Fibroblast of lung (primary cell): ENCODE measurements at places on chromosomes 3 and 15. TPM values are rescaled to one million over a fixed set of nuclear protein-coding genes. Genes with fewer than 3 reads are reported as not detected.

The MYO1E gene
- 20.7 and 84.0 TPM in 2 replicates for polyA plus RNA-seq

The CYP11A1 gene
- 0.05 and 0.07 TPM in 2 replicates for polyA plus RNA-seq

The HRG gene
- polyA plus RNA-seq, result not detected in 2 replicates

The EOMES gene
- polyA plus RNA-seq, result 0.01 TPM in 1 of 2 replicates, not detected in the other

The CHAC1 gene
- polyA plus RNA-seq, result 7.5 and 14.8 TPM in 2 replicates

The SCG5 gene
- polyA plus RNA-seq, result 15.9 and 27.8 TPM in 2 replicates

DNA sequence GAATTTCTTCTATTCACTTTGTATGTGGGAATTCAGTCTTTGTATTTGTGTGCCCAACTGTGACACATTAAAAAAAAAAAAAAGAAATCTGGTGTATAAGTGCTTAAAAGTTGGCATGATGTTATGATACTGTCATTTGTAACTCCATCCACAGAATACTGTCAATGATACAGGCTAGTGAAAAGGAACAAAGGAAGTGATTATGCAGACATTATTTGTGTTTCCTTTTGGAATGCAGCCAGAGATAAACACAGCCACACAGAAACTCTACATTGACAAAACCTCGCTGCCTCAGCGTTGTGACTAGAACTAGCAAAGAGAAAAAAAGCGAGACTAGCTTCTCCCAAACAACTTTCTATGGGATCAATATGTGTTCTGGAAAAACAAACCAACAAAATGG lies 519.2 kb upstream of the AGTR1 start:
- no peak overlapping the region for H3K4me3 ChIP-seq
- H3K27me3 ChIP-seq, result no peaks in the 10 kb centered on the region
- H3K27ac ChIP-seq, result no peak overlapping the region
- peaks cover 3% of the 10 kb centered on the region for H3K4me1 ChIP-seq
- no peaks in the 10 kb centered on the region for H3K36me3 ChIP-seq

DNA sequence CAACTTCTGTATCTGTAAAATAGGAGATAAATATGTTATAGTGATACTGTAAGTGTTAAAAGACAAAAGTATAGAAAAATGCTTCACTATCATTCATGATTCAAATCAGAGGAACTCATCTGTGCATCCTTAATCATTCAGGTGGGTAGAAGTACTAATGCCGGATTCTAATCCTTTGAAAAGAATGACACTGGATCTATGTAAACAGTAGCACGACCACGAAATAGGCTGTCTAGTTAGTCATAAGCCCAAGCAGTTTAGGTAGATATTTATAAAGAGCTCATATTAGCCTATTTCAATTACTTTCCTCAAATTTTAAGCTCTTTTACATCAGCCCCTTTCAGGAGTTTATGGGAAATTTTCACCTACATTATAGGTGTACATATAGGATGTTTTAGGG lies 437.9 kb downstream of the SOX2 start:
- no peak for DNase-seq
- H3K27ac ChIP-seq, result no peak overlapping the region
- H3K27me3 ChIP-seq, result no peaks in the 10 kb centered on the region
- no peaks in the 10 kb centered on the region for H3K4me1 ChIP-seq
- no peak overlapping the region for H3K4me3 ChIP-seq

- no peaks in the 10 kb centered on the region for H3K36me3 ChIP-seq
- H3K4me3 ChIP-seq, result no peak overlapping the region
- no peaks in the 10 kb centered on the region for H3K4me1 ChIP-seq
- H3K27ac ChIP-seq, result no peak overlapping the region
- DNase-seq, result no peak
- peaks cover 37% of the 10 kb centered on the region for H3K27me3 ChIP-seq
Measured at GRCh38 chr15:69094124-69094921, 66.1 kb upstream of the GLCE start.

DNA sequence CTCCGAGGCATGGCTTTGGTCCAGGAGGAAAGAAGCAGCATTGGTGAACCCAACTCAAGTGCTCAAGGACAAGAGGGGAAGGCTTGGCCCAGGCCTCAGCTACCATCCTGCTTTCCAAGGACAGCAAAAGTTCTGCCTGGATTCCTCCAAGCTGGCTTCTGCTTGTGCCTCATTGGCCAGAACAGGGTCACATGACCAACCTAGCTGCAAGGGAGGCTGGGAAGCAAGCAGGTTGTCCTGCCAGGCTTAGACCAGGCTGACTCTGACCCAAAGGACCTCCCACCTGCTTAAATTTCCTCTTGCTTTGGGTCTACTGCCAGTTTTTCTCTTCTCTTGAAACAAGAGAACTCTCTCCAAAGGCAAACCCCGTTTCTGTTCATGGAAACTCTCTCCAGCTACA lies 70.7 kb downstream of the RPN1 start:
- H3K4me3 ChIP-seq, result no peak overlapping the region
- no peaks in the 10 kb centered on the region for H3K27me3 ChIP-seq
- H3K36me3 ChIP-seq, result no peaks in the 10 kb centered on the region
- H3K4me1 ChIP-seq, result no peaks in the 10 kb centered on the region
- DNase-seq, result no peak

DNA sequence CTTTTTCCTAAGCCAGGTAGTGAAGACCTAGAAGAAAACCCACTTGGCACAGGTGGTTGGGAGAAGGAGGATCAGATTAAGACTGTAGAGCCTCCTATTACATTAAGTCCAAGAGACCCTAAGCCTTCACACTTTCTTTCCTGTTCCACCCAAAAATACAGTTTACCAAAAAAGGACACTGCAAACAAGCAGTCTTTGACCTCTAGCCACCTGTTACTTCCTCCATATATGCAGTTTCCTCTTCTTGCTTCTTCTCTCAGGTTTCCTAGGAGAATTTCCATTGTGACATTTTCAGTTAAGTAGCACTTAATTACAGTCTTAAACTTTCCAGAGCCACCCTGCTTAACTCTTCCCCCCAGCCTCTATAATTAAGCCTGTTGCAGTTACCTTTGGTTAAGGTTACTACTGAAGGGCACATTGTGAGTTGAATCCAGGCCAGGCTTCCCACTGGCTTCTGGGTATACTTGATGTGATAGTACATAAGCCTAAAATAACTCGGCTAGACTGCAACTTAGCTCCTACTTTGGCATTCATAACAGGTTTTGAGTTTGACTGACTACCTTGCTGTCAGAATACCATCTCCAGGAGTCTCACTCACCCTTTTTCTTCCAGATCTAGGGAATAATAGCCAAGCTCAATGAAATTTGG lies 114.2 kb upstream of the UMPS start:
- DNase-seq, result no peak
- H3K4me3 ChIP-seq, result no peak overlapping the region
- no peak overlapping the region for H3K27ac ChIP-seq
- no peaks in the 10 kb centered on the region for H3K36me3 ChIP-seq
- no peaks in the 10 kb centered on the region for H3K4me1 ChIP-seq

DNA sequence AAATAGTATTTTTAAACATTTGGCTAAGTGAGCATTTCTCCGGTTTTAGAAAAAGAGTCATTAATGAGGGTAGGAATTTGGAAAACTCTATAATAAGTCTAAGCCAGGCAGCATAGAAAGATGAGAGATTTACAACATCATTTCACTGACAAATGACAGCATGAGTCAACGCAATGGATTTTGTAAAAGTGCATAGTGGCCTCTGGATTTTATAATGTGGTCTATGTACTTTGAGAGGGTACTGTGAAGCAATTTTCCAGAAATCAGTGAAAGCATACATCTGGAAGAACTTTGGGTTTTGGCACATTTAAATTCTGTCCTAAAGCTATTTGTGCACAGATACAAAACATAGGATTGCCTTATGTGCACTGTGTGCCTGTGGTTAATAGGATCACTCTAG lies 130.8 kb upstream of the CCNL1 start:
- DNase-seq, result peak; percentile 97
- no peak overlapping the region for H3K27ac ChIP-seq
- H3K4me1 ChIP-seq, result peaks cover 13% of the 10 kb centered on the region
- H3K36me3 ChIP-seq, result no peaks in the 10 kb centered on the region
- no peaks in the 10 kb centered on the region for H3K27me3 ChIP-seq
- no peak overlapping the region for H3K4me3 ChIP-seq

- no peaks in the 10 kb centered on the region for H3K27me3 ChIP-seq
- H3K4me3 ChIP-seq, result no peak overlapping the region
- no peak overlapping the region for H3K27ac ChIP-seq
- no peak for DNase-seq
- H3K36me3 ChIP-seq, result no peaks in the 10 kb centered on the region
Measured at GRCh38 chr15:45529613-45530012, 7.1 kb upstream of the SLC30A4 start.

DNA sequence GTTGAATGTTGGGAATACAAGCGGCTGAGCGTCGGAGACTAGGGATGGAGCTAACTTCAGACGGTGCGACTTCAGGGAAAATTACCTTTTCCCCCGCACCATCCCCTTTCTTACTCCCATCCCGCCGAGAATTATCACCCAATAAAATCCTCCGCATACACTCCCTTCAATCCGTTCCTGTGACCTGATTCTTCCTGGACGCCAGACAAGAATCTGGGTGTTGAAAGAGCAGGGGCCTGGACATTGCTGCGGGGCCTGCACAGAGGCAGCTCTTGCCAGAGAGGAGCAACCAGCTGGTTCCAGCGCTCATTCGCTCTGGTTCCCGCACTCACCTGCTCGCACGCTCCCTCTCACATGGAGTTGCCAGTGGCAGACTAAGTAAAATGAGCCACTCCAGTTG lies 241.9 kb downstream of the ALCAM start:
- H3K36me3 ChIP-seq, result no peaks in the 10 kb centered on the region
- no peak overlapping the region for H3K4me3 ChIP-seq
- no peak for DNase-seq
- no peaks in the 10 kb centered on the region for H3K27me3 ChIP-seq
- no peaks in the 10 kb centered on the region for H3K4me1 ChIP-seq
- no peak overlapping the region for H3K27ac ChIP-seq

DNA sequence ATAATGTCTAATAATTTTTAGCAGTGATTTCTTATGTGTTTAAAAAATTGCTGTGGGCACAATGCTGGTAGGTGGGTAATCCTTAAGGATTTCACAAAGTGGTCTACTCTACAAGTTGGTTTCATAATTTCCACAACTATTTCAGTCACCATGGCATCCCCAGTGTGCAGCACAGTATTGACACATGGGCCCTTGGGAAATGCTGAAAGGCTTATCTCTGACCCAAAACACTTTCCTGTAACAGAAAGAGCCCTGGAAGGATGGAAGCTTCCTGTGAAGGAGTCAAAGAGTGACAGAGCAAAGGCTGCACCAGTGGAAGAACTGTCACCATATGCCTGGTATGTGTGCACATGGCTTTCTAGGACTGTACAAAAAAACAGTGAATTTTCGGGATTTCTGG lies 153.7 kb downstream of the ANO10 start:
- H3K4me3 ChIP-seq, result no peak overlapping the region

- H3K27ac ChIP-seq, result no peak overlapping the region
- no peaks in the 10 kb centered on the region for H3K4me1 ChIP-seq
- peaks cover 10% of the 10 kb centered on the region for H3K27me3 ChIP-seq
Measured at GRCh38 chr15:64776402-64776786, 1.0 kb upstream of the RBPMS2 start.

- H3K4me1 ChIP-seq, result no peaks in the 10 kb centered on the region
- H3K27me3 ChIP-seq, result no peaks in the 10 kb centered on the region
- DNase-seq, result no peak
- H3K27ac ChIP-seq, result no peak overlapping the region
Measured at GRCh38 chr3:152667267-152667666, 167.7 kb upstream of the P2RY1 start.

GRCh38 chr3:165466856-165467255 lies 270.7 kb upstream of the SLITRK3 start:
- H3K27me3 ChIP-seq, result no peaks in the 10 kb centered on the region
- no peaks in the 10 kb centered on the region for H3K36me3 ChIP-seq
- H3K4me3 ChIP-seq, result no peak overlapping the region
- H3K4me1 ChIP-seq, result peaks cover 6% of the 10 kb centered on the region
- DNase-seq, result peak; percentile 69
- no peak overlapping the region for H3K27ac ChIP-seq

- no peak for DNase-seq
- H3K4me3 ChIP-seq, result no peak overlapping the region
- no peaks in the 10 kb centered on the region for H3K4me1 ChIP-seq
- H3K27ac ChIP-seq, result no peak overlapping the region
Measured at GRCh38 chr3:68648494-68648893, 283.9 kb downstream of the TAFA4 start.

GRCh38 chr3:24565656-24566055 lies 71.0 kb upstream of the THRB start:
- no peaks in the 10 kb centered on the region for H3K27me3 ChIP-seq
- DNase-seq, result no peak
- no peak overlapping the region for H3K27ac ChIP-seq
- no peaks in the 10 kb centered on the region for H3K4me1 ChIP-seq
- no peaks in the 10 kb centered on the region for H3K36me3 ChIP-seq
- H3K4me3 ChIP-seq, result no peak overlapping the region

DNA sequence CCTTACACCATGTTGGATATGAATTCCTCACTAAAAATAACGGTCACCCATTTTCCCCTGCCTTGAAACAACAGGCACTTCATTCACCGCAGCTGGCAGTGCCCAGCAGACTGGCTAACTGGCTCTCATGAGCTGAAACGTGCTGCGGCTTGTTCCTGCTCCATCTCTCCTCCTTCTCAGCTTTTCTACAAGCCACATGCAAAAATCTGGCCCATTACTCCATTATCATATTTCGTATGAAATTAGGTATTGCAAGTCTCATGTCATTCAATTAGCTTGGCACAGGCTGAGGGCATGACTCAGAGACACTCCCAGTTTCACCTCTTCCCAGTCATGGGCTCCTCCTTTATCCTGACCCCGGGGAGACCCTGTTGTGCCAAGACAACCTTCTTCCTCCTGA lies 60.0 kb downstream of the MAGEF1 start:
- H3K4me3 ChIP-seq, result no peak overlapping the region
- DNase-seq, result no peak
- no peaks in the 10 kb centered on the region for H3K27me3 ChIP-seq
- H3K4me1 ChIP-seq, result no peaks in the 10 kb centered on the region
- no peaks in the 10 kb centered on the region for H3K36me3 ChIP-seq
- no peak overlapping the region for H3K27ac ChIP-seq

- H3K4me1 ChIP-seq, result no peaks in the 10 kb centered on the region
- H3K27me3 ChIP-seq, result no peaks in the 10 kb centered on the region
- H3K27ac ChIP-seq, result no peak overlapping the region
- DNase-seq, result no peak
Measured at GRCh38 chr15:65722191-65722590, 69.9 kb downstream of the DENND4A start.

GRCh38 chr3:41847679-41848078 lies 114.2 kb downstream of the ULK4 start:
- DNase-seq, result no peak
- H3K4me3 ChIP-seq, result no peak overlapping the region
- no peaks in the 10 kb centered on the region for H3K36me3 ChIP-seq
- H3K27me3 ChIP-seq, result no peaks in the 10 kb centered on the region
- no peaks in the 10 kb centered on the region for H3K4me1 ChIP-seq
- H3K27ac ChIP-seq, result no peak overlapping the region

DNA sequence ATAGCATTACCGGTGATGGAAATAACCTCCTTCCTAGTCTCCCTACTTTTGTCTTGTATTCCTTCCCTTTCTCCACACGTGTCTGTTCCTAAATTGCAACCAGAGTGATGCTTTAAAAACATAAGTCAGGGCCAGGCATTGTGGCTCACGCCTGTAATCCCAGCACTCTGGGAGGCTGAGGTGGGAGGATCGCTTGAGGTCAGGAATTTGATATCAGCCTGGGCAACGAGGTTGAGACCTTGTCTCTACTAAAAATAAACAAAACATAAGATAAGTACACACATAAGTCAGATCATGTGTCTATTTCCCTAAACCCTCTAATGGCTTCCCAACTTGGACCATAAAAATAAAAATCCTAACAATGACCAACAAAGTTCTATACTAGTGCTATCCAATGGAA lies 18.4 kb downstream of the ARMC8 start:
- no peak for DNase-seq
- no peak overlapping the region for H3K4me3 ChIP-seq
- peaks cover 2% of the 10 kb centered on the region for H3K36me3 ChIP-seq

GRCh38 chr3:112463250-112463649 lies 36.0 kb downstream of the BTLA start:
- H3K4me3 ChIP-seq, result no peak overlapping the region
- H3K36me3 ChIP-seq, result no peaks in the 10 kb centered on the region
- DNase-seq, result no peak
- H3K27ac ChIP-seq, result no peak overlapping the region
